ENCODE measurements at places on chromosomes 6 and 20.
A peak's percentile ranks its signal among the peaks of the same experiment; 100 is the strongest.

- DNase-seq = no peak
Measured at GRCh38 chr6:144722154-144722737, 437.1 kb downstream of the UTRN start.

GRCh38 chr6:3286641-3287171, 28.0 kb downstream of the PSMG4 start:
- DNase-seq = no peak

DNA sequence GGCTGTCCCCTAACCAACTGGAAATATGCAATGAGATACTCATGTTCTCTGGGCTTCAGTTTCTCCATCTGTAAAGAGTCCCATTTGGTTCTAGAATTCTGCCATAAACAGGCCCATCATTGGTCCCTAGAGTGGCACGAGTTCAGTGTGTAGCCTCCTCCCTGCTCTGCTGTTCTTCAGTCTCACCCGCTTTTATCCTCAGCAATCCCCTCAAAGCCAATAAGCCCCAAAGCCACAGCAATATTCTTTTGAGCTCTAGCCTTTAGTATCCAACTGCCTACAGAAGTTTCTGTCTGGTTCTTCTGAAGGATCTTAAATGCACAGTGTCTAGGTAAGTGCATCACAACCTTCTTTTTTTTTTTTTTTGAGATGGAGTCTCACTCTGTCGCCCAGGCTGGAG, 9.8 kb upstream of the MRPS18A start:
- no peak for DNase-seq

- no peak for DNase-seq
Measured at GRCh38 chr6:42022755-42023384, 27.5 kb upstream of the TAF8 start.

GRCh38 chr20:61932711-61933480, 132.8 kb downstream of the TAF4 start:
- no peak for DNase-seq

- no peak for DNase-seq
Measured at GRCh38 chr6:33763483-33763882, 16.8 kb upstream of the IP6K3 start.

GRCh38 chr6:45626087-45626891, 248.6 kb upstream of the SUPT3H start:
- no peak for DNase-seq

GRCh38 chr6:43738877-43739641, 31.0 kb upstream of the VEGFA start:
- DNase-seq = no peak

DNA sequence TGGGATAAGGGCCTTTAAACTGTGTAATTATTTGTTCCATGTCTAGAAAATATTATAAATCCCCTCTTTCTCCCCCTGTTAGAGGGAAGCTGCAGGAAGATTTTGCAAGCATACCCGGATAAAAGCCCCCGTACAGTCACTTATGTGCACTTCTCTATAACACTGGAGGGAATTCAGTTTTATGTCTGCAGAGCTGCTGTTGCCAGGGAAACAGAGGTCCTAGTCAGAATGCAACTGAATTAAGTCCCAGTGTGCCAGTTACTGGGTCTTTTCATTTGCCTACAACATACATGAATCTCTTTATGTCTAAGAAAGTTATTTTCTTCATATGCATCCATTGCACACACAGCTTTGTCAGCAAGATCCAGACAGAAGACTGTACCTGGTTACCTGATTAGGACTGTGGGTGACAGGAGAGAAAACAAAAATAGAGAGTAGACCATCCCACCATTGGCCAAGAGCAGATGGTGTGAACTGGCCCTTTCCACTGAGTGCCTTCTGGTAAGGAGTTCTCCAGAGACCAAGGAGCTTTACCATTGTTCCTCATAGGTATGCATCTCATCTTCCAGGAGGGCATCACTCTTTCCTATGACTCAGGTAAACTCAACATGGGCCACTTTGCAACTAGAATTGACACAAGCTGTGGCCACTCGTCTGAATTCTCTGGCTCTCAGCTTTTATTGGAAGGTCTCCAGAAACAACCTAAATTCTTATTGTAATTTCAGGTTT, 180.8 kb upstream of the PHACTR1 start:
- no peak for DNase-seq

- no peak for DNase-seq
Measured at GRCh38 chr6:55925292-55925691, 49.9 kb upstream of the BMP5 start.

DNA sequence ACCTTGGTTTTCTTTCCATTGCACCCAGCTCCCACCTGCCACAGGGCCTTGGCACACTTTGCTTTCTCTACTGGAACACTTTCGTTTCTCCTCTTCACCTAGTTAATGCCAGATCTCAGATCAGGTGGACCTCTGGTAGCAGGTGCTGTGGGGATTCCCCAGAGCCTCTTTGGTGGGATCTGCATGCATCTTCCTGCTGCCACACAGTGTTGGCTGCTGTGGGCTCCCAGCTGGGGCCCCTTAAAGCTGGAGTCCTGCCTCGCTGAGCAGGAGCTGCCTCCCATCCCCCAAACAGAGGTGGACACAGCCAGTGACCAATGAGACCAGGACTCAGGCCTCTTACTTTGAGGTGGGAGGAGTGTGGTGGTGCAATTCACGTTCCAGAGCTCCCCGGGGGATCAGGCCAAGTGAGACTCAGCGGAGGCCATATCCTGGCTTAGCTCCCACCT, 28.4 kb downstream of the CEBPB start:
- DNase-seq = no peak

- no peak for DNase-seq
Measured at GRCh38 chr6:119043783-119044182, 34.7 kb downstream of the FAM184A start.

DNA sequence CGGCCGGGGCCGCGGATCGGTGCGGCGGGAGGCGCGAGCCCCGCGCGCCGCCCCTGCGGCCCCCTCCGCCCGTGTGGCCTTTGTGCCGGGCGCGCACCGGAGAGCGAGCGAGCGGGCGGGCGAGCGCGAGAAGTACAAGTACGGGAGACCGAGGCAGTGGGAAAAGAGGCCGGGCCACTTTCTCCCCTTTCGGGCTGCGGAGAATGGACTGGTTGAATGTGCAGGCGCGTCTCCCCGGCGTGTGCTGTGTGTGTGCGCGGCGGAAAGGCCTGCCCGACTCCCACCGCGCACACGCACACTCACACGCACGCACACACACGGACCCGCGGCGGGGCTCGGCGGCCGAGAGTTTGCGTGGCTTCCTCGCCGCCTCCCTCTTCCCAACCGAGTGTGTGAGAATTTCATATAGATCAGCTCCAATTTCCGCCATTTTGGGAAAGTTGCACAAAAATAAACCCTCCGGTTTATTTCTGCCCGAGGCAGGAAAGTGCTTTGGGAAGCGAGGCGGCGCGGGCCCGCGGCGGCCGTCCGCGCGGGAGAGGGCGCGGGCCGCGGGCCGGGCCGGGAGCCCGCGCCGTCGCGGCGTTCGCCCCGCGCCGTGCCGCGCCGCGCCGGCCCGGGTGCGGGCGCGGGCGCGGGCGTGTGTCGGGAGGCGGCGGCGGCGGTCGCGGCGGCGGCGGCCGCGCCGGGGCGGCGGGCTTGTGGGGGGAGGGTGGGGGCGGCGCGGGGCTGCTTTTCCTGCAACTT, 1.1 kb downstream of the L3MBTL3 start:
- no peak for DNase-seq

GRCh38 chr20:59560588-59561227, 43.6 kb upstream of the PHACTR3 start:
- DNase-seq = no peak

GRCh38 chr6:44940367-44940766, 387.8 kb upstream of the RUNX2 start:
- no peak for DNase-seq

DNA sequence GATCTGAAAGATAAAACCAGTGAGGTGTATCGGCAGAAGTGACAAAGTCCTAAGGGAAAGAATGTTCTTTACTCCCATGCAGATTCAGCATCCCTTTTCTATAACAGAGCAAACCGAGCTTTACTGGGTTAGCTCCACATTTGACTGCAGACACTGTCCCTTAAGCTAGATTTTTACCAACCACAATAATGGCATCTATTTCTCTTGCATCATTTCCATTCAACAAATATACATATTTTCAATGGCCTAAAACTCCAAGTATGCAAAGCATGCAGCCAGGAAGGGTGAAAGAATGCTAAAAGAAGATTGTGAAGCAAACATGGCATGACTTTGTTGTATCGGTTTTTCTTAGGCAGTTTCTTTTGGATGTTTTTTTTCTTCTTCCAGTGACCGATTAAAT, 255.4 kb downstream of the OGFRL1 start:
- no peak for DNase-seq

DNA sequence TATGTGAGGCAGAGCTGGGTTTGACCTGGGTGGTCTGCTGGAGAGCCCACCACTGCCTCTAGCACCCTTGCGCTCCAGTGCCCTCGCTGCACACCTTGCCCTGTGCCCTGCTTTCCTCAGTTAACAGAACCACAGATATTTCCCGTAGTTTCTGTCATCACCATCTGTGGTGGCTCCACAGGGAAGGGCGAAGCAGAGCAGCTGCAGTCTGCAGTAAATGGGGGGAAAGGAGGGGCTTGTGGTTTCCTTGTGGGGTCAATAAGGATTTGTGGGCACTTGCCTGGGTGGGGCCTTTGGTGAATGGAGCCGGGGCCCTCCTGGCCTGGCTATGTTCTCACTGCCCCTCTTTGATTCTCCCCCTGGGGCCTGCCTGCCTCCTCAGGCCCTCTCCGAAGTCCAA, 21.2 kb upstream of the CCDC167 start:
- DNase-seq = no peak

GRCh38 chr6:42417641-42418112, 34.0 kb downstream of the TRERF1 start:
- DNase-seq = peak; percentile 32

- DNase-seq = no peak
Measured at GRCh38 chr6:113847447-113847846, 9.7 kb upstream of the MARCKS start.

All from stimulated activated CD8-positive, alpha-beta memory T cell treated with anti-CD3 and anti-CD28 coated beads, Interleukin-7, amount 100 ng/mL, for 24 hours (primary cell).